Muscle of back (tissue), 13 donors: ENCODE measurements at places on chromosomes 4 and X.
A peak's percentile ranks its signal among the peaks of the same experiment; 100 is the strongest.

- no peak for DNase-seq
Measured at GRCh38 chrX:131745942-131746489, 202.1 kb downstream of the OR13H1 start.

GRCh38 chr4:1376841-1377605, 29.2 kb downstream of the NKX1-1 start:
- peak; percentile 33 for DNase-seq

GRCh38 chrX:72020204-72020603, 109.6 kb downstream of the NHSL2 start:
- DNase-seq = peak; percentile 83

DNA sequence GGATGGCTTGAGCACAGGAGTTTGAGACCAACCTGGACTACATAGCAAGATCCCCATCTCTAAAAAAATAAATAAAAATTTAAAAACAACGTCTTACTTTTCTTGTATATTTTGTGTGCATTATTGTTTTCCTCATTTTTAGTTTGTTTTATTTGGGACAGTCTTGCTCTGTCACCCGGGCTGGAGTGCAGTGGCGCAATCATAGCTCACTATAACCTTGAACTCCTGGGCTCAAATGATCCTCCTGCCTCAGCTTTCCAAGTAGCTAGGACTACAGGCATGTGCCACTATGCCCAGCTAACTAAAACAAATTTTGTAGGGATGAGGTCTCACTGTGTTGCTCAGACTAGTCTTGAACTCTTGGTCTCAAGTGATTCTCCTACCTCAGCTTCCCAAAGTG, 9.5 kb upstream of the SMIM14 start:
- DNase-seq = no peak

DNA sequence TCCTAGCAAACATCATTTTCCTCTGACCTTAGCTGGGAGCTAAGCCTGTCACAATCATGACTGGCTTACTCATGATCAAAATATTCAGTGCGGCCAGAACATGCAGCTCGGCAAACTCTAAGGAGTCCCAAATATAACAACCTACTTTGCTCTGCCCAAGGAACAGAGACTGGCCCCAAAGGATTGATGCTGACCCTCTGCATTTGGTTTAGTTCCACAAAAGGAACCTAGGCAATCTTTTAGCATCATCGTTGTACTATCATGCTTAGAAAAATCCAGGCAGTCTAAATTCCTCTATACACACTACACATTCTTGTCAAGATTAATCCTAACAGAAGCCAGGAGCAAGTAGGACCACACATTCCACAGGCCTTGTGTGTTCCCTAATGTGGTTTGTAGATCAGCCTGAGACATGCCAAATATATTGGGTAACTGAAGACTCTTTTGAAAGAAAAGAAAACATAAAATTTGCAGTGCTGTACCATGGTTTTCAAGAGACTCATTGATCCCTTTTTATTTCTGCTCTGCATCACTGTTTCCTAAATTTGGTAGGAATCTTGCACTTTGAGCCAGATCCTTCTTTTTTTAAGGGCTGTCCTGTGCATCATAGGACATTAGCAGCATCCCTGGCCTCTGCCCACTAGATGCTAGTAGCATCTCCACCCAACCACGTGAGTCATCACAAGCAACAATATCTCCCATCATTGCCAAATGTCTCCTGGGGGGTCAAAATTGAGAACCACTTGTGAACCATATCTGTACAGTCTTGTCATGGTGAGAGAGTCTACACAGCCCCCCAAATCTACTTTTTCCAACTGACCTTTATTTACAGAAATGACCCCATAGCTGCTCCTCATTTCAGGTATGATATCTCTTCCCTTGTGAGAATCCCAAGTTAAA, 17.6 kb upstream of the CC2D2A start:
- DNase-seq = peak; percentile 92

DNA sequence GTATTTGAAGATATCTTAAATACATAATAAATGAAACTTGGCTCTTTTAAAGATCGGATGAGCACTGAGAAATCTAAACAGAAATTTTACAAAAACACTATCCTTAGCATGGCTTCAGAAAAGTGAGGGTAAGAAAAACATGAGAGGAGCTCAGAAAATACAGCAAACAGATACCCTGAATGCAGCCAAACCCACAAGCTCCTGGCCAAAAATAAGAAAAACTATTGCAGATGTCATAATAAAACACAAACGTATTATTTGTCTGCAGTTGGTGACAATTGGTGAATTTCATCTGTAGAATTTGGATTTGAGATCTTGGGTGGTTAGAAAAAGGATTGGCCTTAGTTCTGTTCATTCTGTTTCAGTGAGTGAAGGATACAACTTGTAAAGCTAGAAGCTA, 603.9 kb downstream of the INPP4B start:
- peak; percentile 52 for DNase-seq

DNA sequence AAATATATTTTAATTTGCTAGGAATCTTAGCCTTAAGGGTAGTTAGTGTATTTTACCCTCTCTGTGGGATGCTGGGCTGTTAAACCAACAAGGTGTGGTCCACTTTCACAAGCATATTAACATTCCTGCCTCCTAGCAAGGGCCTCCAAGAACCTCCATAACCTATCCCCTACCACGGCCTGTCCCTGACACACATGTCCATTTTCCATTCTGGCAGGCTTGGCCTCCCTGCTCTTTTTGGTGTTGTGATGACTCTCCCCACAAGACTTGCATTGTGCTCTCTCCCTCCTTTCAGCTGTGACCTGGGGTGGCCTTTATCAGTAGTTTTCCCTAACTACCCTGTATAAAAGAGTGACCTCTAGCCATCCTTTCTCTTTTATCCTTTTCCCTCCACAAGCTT, 120.2 kb downstream of the KLHL8 start:
- no peak for DNase-seq

GRCh38 chr4:175997291-175997690, 68.3 kb upstream of the WDR17 start:
- DNase-seq = no peak

DNA sequence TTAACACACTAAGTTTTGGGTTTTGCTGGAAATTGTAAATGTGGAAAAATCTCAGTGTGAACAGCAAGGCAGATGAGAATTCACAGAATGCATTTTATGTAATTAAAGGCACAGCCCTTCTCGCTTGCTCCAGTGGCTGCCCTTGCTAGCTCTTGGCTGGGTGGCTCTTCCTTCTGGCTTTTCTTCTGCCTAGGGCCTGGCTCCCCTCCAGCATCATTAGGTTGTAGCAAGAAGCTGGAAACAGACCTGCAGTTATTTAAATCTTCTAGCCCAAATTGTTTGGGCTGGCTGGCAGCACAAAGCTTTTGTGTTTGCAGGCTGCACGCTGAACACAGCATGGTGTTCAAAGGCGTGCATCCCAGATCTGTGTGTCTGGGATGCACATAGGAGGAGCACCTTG, 56.5 kb downstream of the LIMCH1 start:
- DNase-seq = peak; percentile 45

GRCh38 chrX:148426467-148426866, 74.0 kb upstream of the AFF2 start:
- DNase-seq = no peak

DNA sequence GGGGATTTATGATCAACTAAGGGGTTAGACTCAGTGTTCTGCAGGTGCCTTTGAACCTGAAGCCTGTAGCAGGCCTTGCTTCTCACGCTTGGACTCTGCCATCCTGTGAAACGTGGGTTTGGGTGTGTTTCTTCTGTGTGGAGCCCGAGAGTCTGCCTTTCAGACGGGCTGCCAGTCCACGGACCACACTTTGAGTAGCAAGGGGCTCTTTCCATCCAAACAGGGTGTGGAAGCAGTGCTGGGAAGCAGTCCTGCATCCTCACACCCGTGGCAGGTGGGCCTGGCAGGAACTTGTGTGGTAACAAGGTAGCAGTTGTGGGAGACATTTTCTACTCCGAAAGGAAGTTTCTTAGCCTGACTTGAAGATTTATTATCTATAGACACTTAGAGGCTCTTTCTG, 22.7 kb downstream of the RGS12 start:
- DNase-seq = no peak

DNA sequence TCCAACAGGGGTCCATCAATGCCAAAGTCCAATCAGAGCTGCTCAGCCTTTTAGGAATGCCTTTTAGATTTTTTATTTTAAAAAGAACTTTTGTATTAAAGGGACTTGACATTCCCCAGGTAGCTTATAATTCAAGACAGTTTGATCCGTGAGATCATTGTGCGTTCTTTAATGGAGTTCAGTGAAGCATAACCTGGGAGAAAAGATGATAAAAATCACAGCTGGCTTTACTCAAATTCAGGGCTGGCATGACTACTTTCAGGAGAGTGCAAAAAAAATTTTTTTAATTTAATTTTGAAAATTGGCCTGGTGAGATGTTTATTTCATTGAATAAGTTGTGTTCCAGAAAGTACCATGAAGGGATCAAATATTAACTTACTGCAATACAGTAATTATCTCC, 118.2 kb downstream of the VCX2 start:
- no peak for DNase-seq

DNA sequence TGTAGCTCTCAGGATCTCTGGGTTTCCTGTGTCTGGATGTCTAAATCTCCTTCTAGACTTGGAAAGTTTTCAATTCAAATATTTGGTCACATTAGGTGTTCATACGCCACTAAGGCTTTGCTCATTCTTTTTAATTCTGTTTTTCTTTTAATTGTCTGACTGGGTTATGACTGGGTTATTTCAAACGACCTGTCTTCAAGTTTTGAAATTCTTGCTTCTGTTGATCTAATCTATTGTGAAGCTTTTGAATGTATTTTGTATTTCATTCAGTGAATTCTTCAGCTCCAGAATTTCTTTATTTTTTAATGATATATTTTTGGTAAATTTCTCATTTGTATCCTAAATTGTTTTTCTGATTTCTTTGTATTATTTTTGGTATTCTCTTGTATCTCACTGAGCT, 81.0 kb upstream of the PCDH10 start:
- no peak for DNase-seq

DNA sequence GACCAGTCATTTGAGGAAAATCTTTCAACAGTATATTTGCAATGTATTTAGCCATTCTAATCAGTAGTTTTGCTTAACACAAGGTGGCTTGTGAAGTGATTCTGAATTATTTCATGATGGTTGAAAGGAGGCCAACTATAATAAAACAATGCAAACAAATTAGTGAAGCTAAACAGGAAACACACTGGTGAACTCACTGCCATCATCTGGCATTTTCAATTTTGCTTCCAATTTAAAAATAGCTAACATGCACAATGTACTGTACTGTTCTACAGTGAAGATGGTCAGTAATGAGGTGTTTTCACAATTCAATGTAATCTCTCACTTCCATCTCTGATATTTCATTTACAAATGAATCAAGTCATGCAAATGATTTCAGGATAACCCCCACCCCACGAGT, 31.1 kb downstream of the PGRMC2 start:
- DNase-seq = no peak

DNA sequence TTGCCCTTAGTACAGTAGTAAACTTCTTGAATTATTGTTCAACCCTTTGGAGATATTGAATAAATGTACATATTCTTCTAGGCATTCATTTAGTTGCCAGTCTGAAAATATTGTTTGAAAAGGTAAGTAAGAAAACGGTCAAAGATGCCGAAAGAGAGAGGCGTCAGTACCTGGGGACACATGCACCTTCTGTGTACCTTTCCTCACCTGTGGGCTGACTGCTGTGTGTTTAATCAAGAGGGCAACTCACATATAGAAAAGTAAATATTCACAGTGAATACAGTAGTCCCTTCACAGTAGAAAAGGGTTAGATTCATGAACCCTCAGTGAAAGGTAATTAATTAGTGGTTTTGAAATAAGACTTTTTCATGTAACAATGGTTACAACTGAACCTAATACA, 6.9 kb downstream of the ANXA10 start:
- DNase-seq = no peak

DNA sequence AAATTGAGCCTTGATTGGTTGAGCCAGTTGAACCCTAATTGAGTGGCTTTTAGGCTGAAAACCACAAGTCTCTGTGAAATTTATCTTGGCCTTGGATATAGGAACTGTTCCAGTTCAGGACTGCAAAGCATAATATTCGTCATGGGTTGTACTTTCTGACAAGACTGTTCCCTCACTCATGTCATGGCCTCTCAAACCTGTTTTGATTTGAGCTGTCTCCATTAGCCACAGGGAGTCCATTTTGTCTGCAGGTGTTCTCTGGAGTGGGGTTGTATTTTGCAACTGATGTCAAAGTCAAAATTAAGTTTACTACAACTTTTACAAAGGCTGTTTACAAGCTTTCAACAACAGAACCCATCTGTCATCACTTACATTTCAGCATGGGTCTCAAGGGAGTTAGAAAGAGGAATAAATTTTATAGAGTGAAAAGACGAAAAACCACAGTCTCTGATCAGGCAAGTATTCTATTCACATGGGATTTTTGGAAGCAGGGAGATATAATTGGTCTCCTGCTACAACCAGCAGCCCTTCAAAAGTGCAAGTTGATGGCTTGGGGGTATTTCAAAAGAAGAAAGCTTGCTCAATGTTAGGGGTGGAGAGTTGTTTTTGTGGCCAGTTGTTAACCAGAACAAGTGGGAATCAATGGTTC, 1716.3 kb downstream of the C4orf33 start:
- DNase-seq = no peak

- peak; percentile 23 for DNase-seq
Measured at GRCh38 chr4:180028682-180029081, 2214.5 kb upstream of the TENM3 start.

DNA sequence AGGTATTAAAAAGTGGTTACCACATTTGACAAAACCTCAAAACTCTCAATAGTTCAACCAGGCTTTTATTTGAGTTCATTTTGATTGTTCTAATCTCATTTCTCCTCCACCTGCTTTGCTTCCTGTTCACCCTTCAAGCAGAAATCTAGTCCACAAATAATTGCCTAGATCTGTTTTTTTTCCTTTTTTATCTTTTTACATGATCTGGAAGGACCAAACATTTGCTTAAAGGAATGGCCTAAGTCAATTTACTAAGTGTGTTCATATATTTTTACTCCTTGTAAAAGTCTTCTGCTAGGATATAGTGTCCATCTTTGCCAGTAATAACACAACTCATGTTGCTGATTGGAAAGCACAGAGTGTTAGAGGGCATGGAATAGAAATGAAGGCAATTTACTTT, 26.2 kb upstream of the VEGFD start:
- DNase-seq = no peak

- peak; percentile 51 for DNase-seq
Measured at GRCh38 chr4:158008551-158009218, 164.1 kb downstream of the GASK1B start.

DNA sequence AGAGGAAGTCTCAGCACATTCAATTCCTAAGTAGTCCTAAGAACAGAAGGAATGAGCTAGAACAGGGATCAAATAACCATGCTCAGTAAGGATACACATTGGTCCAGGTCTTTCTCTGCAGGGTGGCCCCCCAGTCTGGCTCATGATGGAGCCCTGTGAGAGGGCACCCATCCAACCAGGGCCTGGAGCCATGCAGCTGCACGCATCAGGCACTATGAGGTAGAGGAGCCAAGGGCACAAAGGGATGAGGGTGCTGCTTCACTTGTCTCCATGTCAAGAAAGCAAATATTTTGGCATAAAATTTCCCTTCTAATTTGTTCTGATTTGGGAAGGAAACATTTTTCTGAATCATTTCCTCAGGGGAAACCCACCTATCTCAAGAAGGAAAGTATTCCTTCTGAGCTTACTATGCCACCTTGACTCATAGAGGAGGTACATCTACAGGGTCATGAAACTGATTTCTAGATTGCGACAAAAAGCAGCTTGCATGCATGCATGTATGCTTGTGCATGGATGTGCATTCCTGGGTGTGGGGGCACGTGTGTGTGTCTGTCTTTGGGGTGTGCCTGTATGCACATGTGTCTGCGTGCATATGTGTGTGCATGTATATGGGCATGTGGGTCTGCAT, 600.3 kb downstream of the MID1IP1 start:
- DNase-seq = no peak
